ENCODE measurements at places on chromosomes 4 and X. TPM values are rescaled to one million over a fixed set of nuclear protein-coding genes. Genes with fewer than 3 reads are reported as not detected.

DNA sequence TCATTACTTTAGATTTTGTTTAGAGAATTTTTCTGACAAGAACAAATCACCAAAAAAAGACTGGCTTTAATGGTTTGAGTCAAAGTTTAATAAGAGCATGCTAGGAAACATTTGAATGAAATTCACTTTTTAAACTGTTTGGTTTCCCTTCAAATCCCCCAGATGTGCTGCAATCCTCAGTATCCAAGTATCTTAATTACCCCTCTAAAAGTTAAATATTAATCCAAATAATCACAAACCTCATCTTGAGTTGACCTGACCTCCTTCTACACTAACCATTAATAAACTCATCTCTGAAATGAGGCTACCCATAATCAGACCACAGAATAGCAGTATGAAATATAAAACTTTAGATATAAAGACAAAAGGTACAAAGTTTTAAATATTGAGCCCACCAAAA lies 10.1 kb downstream of the DHX15 start:
- H3K4me1 ChIP-seq, result peaks cover 5% of the 10 kb centered on the region
- H3K36me3 ChIP-seq, result no peaks in the 10 kb centered on the region
- DNase-seq, result no peak
- H3K4me3 ChIP-seq, result no peak overlapping the region
- no peak overlapping the region for H3K27ac ChIP-seq

DNA sequence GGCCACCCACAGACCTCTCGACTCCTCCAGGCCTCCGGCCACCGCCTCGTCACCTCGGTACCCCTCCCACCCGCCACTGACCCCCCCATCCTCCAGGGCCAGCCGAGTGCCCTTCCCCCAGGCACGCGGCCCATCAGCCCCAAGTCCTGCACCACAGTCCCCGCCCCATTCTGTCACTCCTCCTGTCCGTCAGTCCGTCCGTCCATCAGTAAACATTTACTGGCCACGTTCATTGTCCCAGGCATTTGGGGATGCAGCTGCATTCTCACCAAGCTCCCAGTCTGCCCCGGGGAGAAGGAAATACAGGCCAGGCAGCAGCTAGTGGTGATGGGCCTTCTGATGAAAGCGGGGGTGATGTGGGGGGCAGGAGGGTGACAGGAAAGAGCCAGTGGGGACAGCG lies 35.3 kb upstream of the FGFR3 start:
- no peaks in the 10 kb centered on the region for H3K4me1 ChIP-seq
- H3K4me3 ChIP-seq, result no peak overlapping the region
- no peaks in the 10 kb centered on the region for H3K36me3 ChIP-seq
- no peaks in the 10 kb centered on the region for H3K27me3 ChIP-seq
- H3K27ac ChIP-seq, result no peak overlapping the region

Gene ANK2
- total RNA-seq, result 41.1 TPM

DNA sequence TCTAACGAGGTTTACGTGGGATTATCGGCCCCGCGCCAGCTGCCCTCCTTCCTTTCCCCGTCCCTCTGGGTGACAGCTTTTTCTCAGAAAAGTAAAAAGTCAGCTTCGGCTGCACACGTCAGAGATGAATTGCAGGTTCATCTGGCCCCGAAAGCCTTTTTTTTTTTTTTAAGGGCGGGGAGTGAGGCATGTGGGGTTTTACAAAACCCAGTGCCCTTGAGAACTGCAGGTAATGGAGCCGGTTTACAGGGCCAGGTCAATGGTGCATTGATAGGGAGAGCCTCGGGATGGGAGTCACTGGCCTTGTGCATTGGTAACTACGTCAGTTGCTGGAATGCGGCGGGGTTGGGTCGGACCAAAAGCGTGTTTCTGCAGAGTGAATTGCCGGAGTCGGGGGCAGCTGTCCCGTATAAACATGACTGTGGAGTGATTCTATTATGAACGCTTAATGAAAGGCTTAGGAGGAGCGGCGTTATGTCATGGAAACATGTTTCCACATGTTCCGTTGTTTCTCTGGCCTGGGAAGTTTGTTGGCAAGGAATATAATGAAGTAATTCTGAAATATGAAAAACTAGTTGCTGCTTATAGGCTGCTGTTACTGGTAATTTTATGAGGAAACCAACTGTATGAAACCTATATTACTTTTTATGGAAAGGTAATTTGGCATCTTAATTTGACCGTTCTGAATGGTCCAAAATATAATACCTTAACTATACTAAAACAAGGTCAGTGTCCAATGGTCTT lies 1.1 kb downstream of the HSPA4L start:
- H3K27ac ChIP-seq, result peak overlapping the region; percentile 50
- H3K4me3 ChIP-seq, result peak overlapping the region; percentile 79
- H3K36me3 ChIP-seq, result no peaks in the 10 kb centered on the region
- H3K4me1 ChIP-seq, result no peaks in the 10 kb centered on the region

DNA sequence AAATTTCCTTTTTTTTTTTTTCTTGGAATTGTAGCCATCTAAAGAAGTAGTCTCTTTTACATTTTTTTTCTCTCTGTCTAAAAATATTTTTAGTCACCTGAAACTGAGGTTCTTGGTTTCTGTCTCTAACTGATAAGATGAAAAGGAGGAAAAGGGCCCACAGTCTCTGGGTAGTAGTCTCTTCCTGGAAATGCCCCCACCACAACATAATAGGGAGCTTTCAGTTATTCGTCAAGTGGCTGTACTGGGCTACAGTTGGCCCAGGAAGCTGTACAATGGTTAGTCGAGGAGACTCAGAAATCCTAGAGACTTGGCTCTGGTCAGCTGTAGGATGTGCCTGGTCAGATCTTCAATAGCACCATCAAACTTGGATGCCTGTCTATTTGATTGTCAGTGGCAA lies 163.4 kb downstream of the ACTRT1 start:
- no peaks in the 10 kb centered on the region for H3K27me3 ChIP-seq
- H3K27ac ChIP-seq, result no peak overlapping the region
- DNase-seq, result no peak
- no peaks in the 10 kb centered on the region for H3K4me1 ChIP-seq
- H3K4me3 ChIP-seq, result no peak overlapping the region
- H3K36me3 ChIP-seq, result no peaks in the 10 kb centered on the region

DNA sequence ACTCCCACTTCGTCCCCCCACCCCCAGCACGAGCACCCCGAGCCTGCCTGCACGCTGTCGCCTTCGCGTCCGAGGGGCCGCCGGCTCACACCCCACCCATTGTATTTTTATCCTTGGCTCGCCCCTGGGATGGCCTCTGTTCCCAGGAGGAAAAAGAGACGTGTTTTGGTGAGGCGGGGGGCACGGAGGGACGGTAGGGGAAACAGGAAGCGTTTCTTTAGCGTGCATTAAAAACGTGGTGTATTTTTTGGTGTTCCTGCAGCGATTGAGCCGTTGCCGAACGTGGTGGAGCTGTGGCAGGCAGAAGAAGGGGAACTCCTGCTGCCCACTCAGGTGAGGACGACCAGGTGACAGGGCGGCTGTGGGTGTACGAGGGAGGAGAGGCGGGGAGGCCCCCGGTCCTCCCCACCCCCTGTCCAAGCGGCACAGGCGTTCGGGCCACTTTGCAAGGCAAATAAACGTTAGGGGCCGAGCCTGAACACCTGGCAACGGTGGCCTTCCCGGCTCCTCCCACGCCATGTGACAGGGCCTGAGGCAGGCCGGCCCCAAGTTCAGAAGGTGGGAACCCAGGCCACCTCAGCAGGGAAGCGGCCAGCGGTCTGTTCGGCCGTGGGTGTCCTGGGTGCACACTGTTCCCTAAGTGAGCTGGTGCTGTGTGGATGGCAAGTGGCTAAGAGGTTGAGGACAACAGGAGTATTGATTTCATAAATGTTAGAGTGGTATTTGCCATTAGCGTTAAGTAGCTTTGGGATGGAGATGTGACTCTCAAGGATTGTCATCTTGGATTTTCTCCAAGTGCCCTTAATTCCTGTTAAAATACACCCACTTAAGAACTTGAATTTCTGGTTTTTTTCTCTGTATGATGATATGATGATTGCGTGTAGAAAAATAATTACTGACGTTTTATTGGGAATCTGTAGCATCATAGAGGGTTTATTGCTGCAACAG lies 1.1 kb downstream of the TMEM131L start:
- H3K27me3 ChIP-seq, result no peaks in the 10 kb centered on the region
- H3K27ac ChIP-seq, result peak overlapping the region; percentile 68
- H3K4me3 ChIP-seq, result peak overlapping the region; percentile 69

Gene PABPC1L2B
- total RNA-seq, result not detected

Gene IL21
- not detected for total RNA-seq

GRCh38 chrX:12567857-12568256 lies 223.4 kb upstream of the PRPS2 start:
- no peaks in the 10 kb centered on the region for H3K36me3 ChIP-seq
- no peaks in the 10 kb centered on the region for H3K4me1 ChIP-seq
- H3K4me3 ChIP-seq, result no peak overlapping the region
- no peak for DNase-seq

Gene UGT2B15
- total RNA-seq, result not detected

GRCh38 chr4:102569200-102569599 lies 68.0 kb downstream of the NFKB1 start:
- H3K4me3 ChIP-seq, result no peak overlapping the region
- H3K4me1 ChIP-seq, result peaks cover 2% of the 10 kb centered on the region
- H3K27ac ChIP-seq, result no peak overlapping the region
- no peaks in the 10 kb centered on the region for H3K36me3 ChIP-seq
- no peak for DNase-seq
- H3K27me3 ChIP-seq, result no peaks in the 10 kb centered on the region

DNA sequence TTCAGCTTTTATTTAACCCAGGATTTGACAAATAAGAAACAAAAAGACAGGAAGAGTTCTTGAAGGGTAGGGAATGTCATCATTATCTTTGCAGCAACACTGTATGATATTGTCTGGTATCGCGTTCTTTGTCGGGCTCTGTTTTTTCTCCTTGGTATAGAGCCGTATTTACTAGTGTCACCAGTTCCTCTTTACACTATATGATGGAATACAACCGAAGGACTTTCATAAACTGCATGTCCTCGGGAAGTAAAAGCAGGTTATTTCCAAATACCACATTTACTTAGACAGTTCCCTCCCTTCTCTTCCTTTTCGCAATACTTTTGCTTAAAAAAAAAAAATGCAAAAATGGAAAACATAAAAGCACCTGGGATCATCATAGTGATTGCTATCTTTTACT lies 96.6 kb upstream of the IL13RA1 start:
- H3K27me3 ChIP-seq, result no peaks in the 10 kb centered on the region
- H3K4me3 ChIP-seq, result no peak overlapping the region
- H3K4me1 ChIP-seq, result no peaks in the 10 kb centered on the region
- no peak overlapping the region for H3K27ac ChIP-seq

Gene AKAP17A
- total RNA-seq, result 76.7 TPM

Gene AADAT
- total RNA-seq, result 3.9 TPM
